CD4-positive, alpha-beta T cell treated with Interleukin-15 for 1 hour (primary cell): ENCODE measurements at places on chromosomes 16 and 17.
A peak's percentile ranks its signal among the peaks of the same experiment; 100 is the strongest.

DNA sequence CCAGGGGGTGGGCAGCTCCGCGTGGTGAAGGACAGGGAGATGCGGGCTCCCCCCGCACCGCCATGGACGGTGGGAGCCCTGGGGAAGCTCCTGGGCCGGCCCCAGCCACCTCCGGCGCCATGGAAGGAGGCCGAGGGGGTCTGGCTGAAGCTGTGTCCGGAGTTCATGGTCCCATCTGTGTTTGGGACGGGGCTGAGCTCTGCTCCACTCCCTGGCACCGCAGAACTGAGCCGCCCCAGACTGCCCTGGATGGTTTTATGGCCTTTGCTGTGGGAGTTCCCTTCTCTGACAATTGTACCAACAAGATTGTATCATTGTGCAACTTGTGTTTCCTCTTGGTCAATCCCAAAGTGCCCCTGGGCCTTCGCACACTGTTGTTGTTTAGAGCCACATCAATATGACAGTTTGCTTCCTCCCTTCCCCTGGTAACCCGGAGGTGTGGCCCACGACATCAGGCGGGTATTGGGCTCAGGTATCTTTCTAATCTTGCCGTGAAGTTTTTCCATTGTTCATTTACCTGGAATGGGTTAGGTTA lies 942 bp downstream of the KRT23 start:
- peak; percentile 21 for DNase-seq

DNA sequence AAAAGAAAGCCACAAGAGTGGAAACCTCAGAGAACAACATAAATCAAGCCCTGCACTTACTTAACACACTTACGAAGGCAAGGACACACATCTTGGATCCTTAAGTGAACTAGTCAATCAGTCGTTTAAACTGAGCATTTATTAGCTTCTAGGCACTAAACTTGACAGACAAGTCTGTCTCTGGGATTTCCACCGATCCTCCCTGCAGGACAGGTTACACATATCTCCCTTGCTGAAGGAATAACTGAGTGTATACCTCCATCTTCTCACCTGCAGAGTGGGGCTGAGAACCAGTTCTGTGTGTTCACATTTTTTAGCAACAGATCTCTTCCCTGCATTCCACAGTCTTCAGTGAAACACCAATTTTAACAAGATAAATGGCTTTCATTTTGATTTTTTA lies 8.9 kb downstream of the GP2 start:
- DNase-seq: no peak

DNA sequence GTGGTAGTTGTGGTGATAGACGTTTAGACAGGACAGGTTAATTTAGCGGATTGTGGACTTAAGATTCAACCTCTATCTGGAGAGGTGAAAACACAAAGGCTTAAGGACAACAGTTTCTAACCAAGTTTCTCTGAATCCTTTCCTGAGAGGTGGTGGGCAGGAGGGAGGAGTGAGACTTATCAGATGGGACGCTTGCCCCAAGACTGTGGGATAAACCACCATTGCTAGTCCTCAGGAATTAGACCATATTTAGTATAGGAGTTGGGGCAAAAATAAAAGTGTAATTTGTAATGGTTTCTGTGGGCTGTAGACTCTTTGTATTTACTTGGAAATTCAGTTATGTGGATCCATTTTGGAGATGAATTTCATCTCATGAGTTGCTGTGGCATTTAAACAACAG lies 6.6 kb downstream of the PDP2 start:
- no peak for DNase-seq

DNA sequence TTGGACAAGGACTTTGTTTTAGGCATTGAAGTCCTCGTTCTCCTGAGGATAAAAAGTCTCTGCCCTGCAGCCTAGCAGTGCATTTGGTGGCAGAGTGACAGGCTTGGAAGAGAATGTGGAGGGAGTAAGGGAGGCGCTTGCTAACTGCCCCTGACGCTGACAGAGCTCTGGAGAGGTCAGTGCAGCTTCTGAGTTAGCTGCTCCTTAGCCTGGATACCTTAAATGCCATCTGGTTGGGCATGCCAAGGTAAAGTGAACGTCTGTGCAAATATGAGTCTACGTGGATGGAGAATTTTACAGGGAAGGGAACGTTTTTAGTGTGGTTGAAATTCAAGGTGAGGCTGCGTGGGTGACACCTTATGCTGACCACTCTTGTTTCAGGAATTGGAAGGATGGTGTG lies 44.4 kb downstream of the SEC14L1 start:
- DNase-seq: no peak

DNA sequence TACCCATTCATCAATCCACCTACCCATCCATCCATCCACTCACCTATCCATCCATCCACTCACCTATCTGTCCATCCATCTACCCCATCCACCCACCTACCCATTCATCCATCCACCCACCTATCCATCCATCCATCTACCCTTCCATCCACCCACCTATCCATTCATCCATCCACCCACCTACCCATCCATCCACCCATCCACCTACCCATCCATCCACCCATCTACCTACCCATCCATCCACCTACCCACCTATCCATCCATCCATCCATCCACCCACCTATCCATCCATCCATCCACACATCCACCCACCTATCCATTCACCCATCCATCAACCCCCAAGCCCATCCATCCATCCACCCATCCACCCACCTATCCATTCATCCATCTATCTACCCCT lies 267.1 kb downstream of the MRTFB start:
- DNase-seq: no peak

DNA sequence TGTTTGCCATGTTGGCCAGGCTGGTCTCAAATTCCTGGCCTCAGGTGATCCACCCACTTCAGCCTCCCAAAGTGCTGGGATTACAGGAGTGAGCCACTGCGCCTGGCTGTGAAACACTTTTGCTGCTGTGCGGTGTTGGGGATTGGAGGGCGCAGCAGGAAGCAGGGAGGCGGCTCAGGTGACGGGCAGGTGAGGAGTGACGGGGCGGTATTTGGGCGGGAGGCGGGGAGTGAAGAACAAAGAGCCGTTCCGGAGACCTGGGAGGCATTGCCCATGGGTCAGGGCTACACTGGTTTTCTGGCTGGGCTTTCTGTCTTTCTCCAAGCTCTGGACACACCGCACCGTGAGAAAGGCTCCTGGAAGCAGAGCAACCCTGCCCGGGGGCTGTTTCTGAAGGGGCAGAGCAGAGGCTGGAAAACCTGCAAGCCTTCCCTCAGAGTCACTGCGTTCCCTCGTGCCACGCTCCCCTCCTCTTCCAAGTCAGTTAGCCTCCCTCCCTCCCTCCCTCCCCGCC lies 22.1 kb downstream of the CRISPLD2 start:
- no peak for DNase-seq

DNA sequence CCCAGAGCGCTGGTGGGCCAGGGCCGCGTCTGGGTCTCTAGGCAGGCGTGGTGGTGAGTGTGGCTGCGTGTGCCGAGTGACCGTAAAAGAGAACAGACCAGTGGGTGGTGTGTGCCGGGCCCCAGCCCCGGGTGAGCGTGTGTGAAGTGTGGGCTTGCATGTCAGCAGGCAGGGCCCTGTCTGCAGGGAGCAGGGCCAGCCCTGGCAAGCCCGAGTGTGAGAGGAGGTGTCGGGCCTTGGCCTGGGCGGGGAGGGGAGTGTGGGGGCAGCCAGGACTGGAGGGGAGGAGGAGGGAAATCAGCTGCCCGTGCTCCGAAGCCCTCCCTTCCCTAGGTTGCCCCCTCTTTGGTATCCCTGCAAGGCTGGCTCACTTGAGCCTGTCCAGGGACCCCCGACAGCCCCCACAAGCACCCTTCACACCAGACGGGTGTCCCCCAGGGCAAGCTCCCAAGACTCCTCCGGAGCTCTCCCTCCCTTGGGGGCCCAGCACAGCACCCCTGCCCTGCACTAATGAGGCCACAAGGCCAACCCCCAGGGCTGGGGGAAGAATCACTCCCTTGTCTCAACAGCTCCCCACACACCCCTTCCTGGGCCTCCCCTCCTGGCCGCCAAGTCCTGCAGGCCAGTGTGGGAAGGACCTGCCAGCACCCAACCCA lies 1.9 kb downstream of the USH1G start:
- DNase-seq: no peak

GRCh38 chr17:74325743-74326379 lies at the start of gene KIF19:
Gene KIF19, plus strand, starts transcription at chr17:74326226. Its CDS starts 124 bp downstream, at chr17:74326350.
- peak; percentile 50 for DNase-seq

- DNase-seq: no peak
Observed at GRCh38 chr16:47713225-47713595, 252.1 kb downstream of the PHKB start.

- no peak for DNase-seq
Observed at GRCh38 chr16:2895813-2896212, 12.8 kb downstream of the FLYWCH2 start.

- no peak for DNase-seq
Observed at GRCh38 chr17:8189041-8189710, 804 bp downstream of the BORCS6 start.

DNA sequence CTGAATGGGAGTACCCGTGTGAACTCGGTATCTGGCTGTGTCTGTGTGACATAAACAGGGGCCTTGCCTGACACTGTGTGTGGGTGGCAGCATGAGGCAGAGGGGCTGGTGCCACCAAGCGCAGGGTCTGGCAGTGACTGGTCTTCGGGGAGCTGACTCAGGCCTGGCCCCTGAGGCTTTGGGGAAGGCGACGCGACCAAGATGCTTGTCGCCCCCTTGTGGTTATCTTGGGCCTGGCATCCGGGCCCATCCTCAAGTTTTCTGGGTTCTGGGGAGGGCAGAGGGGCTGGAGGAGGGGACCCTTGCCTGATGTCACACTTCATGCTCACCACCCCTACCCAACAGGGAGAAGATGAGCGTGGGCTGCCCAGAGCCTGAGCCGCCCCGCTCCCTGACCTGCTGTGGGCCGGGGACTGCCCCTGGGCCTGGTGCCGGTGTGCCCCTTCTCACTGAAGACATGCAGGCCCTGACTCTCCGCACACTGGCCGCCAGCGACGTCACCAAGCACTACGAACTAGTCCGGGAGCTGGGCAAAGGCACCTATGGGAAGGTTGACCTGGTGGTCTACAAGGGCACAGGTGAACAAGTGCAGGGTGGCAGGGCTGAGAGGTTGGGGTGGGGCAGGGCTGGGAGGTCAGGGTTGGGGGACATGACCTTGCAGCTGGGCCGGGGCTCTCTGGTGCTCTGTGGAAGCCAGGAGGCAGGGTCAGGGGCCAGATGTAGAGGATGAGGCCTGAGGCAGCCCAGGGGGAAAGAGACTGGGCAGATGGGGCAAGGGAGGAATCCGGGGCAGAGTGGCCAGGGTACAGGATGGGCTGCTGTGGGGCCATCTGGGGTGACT lies 24.9 kb downstream of the SBK1 start:
- DNase-seq: peak; percentile 70

- no peak for DNase-seq
Observed at GRCh38 chr16:73042807-73043206, 5.1 kb downstream of the ZFHX3 start.

GRCh38 chr17:13088666-13089065 lies 70.8 kb upstream of the ELAC2 start:
- DNase-seq: no peak

DNA sequence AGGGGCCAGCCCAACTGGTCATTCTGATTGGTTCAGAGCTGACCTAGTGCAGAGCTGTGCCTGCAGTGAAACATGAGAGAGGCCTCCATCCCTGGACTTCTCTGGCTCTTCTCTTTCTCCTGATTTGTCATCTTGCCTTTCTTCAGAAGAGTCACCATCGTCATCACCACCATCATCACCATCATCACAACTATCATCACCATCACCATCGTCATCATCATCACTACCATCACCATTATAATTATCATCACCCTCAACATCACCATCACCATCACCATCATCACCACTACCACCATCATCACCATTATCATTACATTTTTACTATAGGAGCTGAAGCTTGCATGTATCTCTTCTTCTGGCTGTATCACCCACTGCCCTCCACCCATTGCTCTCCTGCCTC lies 94.5 kb upstream of the FAM20A start:
- DNase-seq: no peak

DNA sequence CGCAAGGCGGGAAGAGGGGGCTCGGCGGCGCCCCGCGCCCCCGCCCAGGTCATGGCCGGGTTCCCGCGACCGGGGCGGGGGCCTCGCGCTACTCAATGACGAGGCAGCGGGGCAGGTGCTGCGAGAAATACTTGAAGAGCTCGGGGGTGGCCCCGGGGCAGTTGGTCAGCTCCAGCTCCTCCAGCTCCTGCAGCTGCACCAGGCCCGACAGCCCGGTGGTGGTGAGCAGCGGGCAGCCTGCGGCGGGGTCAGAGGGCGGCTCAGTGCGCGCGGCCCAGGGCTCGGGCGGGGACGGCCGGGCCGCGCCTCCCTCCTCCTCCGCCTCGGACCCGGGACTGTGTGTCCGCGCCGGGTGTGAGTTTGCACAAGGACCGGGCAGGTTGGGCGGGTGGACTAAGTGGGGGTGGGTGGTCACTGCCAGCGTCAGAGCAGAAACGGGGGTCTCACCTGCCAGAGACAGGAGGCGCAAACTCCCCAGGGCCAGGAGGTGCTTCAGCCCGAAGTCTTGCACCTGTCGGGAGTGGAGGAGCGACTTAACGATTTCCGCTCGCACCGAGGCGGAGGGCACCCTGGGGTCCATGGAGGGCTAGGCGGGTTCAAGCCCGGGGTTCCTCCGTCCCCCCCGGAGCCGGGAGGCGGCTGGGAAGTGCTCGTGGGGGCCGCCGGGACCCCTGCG lies 4.1 kb upstream of the WDR24 start:
- DNase-seq: no peak
